ENCODE measurements at places on chromosomes 11 and 22.

- DNase-seq: peak; percentile 93
These were observed 13.5 kb upstream of the SORL1-AS1 start for GRCh38 chr11:121466063-121466794.

DNA sequence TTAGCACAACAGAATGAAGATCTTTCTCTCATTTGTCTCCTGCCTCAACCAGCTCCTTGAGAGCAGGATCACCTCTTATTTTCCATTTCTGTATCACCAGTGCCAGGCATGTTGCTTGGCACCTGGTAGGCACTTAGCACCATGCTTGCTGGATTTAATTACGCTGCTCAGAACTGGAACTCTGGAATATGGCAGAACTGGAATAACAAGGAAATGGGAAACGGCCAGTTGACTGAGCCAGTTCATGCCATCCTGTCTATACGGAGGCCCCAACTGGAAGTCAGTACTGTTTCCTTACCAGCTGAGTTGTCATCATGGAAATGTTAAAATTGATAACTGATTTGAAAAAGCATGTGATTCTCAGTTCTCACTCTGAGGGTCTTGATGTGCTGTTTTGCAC lies 69.5 kb upstream of the YWHAH start:
- DNase-seq: no peak

GRCh38 chr11:115067471-115067870 lies 389.1 kb downstream of the NXPE2 start:
- DNase-seq: no peak

DNA sequence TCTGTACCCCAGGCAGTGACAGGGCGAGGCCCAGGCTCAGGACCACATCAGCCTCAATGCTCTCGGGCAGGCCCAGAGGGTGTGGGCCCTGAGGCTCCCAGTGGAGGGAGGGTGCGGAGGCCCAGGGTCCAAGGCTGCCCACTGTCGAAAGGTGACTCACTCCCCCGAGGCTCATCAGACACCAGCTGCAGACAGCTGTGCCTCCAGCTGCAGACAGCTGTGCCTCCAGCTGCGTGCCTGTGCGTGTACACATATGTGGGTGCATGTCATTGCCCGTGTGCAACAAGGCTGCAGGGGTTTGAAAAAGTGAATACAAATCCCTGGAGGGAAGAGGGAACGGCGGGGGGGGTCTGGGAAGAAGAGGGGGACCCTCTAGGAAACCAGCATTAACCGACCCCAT lies 134.3 kb downstream of the BRD1 start:
- DNase-seq: no peak

DNA sequence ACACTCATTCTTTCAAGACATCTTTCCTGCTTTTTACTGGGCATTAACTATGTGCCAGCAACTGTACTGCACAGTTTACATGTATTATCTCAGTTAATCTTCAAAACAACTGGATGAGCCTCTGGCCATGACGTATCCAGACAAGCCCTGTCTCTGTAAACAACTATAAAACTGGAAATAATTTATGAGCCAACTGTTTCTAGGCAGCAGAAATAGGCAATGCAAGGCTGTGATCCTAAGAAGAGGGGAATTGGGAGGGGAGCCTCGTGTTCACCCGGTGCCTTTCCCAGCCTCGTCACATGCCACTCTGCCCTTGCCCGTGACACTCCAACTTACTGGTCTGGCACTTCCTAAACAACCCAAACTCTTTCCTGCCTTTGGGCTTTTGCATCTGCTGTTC lies 82.8 kb downstream of the FBXO7 start:
- DNase-seq: no peak

Measured in NCI-H1105 (cell line).